ENCODE measurements at places on chromosomes 2 and 18.

DNA sequence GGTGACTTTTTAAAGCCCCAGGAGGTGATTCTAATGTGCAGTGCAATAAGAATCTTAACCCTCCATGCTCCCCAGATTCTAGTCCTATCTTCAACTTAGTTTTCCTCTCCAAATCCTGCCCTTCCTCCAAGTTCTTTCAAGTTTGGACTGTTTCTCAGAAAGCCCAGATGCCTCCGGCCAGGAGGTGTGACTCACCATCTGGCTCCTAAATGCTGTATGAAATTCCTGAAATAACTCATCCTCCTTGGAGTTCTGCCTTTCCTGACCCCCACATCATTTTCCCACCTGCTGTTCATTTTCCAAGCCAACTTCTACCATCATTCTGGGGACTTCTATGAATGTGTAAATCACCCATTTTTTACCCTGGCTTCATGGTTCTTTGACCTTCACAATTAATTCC, 118.2 kb upstream of the NOL4 start:
- no peak for DNase-seq

DNA sequence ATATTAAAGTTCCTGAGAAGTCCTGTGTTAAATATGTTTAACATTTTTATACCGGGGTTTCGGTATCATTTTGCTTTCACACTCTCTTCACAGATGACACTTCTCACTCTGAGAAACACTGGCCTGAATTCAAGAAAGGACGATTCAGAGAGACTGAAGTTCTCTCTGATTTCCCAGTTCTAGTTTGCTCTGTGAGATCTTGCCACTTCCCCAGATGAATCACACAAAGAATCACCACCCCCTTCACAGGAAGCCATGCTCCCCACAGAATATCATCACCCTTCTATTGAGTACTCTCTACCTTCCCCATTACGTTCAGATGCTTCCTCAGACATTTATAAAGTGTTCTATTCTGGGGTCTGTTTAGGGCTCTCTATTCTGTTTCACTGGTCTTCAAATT, 16.1 kb upstream of the CD207 start:
- DNase-seq = no peak

DNA sequence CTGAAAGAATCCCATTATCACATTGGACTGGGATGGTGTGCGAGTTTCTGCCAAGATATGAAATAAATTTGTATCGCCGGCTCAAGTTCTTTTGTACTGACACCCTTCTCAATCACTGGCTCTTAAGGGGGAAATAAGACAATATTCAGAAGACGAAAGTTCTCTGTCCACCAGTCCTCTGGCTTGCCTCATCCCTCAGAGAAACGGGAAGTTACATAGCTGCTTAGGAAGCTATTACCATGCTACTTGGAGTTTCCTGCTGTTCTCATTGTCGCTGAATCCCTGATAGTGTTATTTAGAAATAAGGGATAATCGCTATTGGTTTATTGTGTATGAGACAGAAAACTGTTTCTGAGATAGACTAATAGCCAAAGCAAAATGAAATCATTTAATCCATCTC, 205.0 kb upstream of the ZNF521 start:
- no peak for DNase-seq

DNA sequence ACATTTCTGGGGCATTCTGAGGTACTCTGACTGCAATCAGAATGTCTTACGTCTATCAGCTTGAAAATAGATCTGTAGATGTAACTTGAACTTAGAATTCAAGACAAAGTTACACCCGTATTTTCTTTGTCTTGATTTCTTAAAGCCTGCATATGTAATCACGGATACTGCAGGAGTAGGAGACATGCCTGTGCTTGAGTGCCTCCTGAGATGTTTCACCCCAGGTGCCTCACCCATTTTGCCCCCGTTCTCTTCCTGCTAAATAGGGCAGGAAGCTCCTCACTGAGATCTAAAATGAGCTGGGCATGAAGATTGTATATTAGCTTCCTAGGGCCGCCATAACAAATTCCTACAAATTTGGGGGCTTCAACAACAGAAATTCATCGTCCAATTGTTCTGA, 131.9 kb downstream of the RDH14 start:
- no peak for DNase-seq

GRCh38 chr2:219169930-219170654, at the start of gene SLC23A3:
Gene SLC23A3 (minus strand): TSS chr2:219170029. CDS start chr2:219169984, 45 bp downstream.
- DNase-seq = no peak

- no peak for DNase-seq
Measured at GRCh38 chr2:169716938-169717690, 16.5 kb upstream of the KLHL23 start.

DNA sequence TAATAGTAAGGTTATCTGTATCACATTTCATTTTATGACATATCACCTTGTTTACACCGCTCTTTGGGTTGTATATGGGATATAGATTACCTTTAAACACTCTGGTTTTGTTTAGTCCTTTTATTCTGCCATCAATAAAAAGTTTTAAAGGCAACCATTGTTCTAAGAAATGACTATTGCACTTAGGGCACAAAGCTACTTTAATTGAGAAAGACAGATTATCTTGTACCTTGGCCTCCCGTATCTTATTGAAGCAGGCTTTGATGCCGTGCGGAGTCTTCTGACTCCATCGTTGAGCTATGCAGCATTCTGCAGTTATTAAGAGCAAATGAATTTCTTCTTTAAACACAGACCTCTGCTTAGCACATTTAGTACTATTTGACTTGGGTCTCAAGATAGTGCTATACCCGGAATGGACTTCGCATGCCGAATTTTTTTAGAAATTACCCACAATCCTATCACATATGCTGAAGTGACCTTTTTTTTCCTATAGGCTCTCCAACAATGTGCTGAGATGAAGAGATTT, 16.7 kb downstream of the PKDCC start:
- DNase-seq = no peak

- no peak for DNase-seq
Measured at GRCh38 chr2:37920570-37920969, 4.5 kb upstream of the RMDN2 start.

- no peak for DNase-seq
Measured at GRCh38 chr18:35611518-35611917, 30.0 kb downstream of the GALNT1 start.

GRCh38 chr2:110167326-110168000, 37.4 kb downstream of the NPHP1 start:
- DNase-seq = peak; percentile 64

DNA sequence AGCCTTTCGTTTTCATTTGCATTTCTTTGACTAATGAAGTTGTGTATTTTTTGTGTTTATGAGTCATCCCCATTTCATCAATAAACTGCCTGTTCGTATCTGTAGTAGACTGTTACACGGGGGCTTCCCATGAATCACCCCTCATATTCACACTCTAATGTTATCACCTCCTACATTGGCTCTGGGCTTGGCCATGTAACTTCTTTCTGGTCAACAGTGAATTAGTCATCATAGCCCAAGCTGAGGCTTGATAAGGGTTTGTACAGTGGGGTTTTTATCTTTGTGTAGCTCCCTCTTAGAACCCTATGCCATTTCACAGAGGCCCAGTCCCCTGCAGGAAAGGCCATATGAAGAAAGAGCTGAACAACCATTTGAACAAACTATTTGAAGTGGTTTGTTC, 151.0 kb downstream of the CCBE1 start:
- DNase-seq = no peak

DNA sequence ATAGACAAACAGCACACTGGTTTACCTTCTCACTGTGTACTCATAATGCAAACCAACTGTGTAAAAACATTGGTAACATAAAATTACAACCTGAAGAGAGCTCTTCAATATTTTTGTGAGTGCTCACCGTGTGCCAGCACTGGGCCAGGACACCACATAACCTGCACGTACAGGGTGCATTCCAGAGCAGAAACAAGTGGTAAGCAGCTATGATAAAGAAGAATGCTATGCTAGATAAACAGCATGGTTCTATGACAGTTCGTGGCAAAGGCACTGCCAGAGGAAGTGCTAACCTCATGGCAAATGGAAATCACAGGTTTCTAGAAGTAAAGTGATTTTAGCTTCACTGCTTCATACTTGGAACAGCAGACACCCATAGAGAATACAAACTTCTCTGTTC, 343.5 kb downstream of the MTX2 start:
- no peak for DNase-seq

DNA sequence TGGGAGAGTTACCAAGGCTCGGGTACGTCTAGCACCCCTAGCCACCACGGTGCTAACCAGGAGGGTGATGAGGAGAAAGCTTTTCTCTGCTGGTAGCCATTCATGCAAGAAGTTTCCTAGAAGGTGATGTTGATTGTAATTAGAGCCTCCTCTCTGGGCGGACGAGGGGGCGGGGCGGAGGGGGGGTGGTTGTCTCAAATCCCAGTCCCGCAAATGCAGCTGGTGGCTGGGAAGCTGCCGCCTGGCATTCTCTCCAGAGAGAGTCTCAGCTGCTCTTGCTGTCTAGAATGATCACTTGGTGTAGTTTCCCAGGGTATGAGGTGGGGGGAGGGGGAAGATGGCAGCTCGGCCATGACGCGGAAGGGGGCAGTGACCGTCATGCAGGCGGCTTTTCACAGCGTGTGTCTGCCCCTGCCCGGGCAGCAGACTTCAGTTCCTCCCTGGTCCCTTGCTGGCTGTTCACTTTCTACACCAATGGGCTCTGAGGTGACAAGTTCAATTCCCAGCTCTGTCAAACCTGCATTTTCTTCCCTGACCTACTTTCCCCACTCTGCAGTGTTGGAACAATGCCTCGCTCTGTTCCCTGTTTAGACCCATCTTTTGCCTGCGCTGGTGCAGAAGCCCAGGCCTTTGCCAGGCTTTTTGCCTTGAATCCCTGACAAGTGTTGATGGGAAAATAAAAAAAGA, 61.5 kb upstream of the KLF7 start:
- peak; percentile 57 for DNase-seq

- DNase-seq = no peak
Measured at GRCh38 chr2:233845301-233846060, 8.9 kb downstream of the HJURP start.

DNA sequence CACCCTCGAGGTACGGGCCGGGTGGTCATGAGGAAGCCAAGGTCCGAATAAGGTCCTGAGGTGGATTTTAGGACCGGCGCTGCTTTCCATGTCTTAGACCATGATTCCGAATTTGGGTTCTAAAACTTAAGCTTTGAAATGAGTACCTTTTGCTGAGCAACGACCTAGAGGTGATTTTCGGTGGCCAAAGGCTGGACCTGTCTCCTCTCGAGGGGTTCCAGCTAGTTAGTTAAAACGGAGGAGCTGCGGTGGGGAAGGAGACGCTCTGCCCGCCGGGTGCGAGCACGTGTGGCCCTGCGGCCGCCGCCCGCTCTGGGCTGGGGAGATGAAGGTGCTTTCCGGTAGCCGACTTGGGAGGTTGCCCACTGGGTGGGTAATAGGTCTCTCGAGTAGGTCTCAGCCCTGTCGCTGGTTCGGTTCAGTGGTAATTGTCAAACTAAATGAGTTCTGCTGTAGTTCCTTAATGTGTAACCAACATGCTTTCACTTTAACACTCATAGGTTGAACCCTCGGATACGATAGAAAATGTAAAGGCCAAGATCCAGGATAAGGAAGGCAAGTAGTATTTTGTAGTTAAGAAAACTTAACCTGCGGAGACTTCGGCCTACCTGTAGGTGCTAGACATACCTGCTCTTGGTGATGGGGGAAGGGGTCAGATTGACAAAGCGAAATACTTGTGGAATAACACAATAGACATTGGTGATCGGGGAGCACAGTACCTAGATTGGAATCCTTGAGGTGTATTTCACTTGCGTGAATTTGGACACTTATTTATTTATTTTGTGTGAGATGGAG, 572 bp downstream of the RPS27A start:
- DNase-seq = no peak

DNA sequence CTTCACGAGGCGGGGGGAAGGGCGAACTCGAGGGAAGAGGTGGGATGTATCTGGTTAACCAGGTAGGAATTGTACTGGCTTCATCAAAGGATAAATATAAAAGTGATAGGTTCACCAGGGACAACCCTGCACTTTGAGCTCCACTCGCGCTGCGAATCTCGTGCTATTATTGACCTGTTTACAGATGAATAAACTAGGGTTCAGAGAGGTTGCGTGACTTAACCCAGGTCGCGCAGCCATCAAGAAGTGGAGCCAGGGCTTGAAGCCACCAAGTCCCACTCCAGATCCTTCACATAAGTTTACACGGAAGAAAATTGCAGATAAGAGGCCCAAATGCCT, 1.4 kb upstream of the CYP1B1 start:
- no peak for DNase-seq

GRCh38 chr2:143209570-143210445, 80.6 kb downstream of the ARHGAP15 start:
- DNase-seq = no peak

- DNase-seq = no peak
Measured at GRCh38 chr18:58341916-58342315, 287.0 kb downstream of the ALPK2 start.

DNA sequence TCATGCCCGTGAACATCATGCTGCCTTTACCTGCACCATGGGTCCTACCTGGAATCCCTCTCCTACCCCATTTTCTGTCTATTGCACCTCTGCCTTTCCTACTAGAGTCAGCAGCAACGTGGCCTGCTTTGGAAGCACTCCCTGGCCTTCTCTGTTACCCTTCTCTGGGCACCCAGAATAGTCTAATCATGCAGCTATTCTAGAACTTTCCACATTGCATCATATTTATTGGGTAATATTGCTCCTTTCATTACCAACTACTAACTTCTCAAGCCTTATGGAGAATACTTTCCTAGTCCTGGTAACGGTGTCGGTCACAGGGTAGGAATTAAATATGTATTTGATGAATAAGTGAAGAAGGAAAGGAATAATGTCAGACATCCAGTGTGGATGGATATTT, 33.3 kb upstream of the CREG2 start:
- no peak for DNase-seq

GRCh38 chr2:143684551-143685320, 555.5 kb downstream of the ARHGAP15 start:
- no peak for DNase-seq

- DNase-seq = no peak
Measured at GRCh38 chr2:80291656-80292055, 12.9 kb downstream of the LRRTM1 start.
